Activated CD4-positive, alpha-beta T cell treated with anti-CD3 and anti-CD28 coated beads, Interleukin-2, amount 10 ng/mL, durations not matched to agents 7 days and 5 days (primary cell): ENCODE measurements at places on chromosomes 12 and 14.

DNA sequence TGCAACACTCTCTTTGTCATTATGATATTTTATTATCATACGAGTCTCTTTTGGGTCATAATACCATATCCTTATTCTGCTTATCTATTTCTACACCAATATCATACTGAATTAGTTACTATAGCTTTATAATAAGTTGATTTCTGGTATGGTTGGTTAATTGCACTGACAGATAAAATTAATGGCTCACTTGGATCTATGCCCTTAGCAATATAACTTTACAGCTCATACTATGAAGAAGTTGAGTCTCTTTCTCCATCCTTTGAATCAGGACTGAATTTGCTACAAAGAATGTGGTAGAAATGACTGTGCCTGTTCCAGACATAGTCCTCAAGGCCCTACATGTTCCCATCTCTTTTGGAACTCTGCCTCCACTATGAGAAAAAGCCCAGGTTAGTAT, 139.7 kb upstream of the DYRK2 start:
- no peak for DNase-seq

- DNase-seq = no peak
These were observed 28.0 kb downstream of the VPS37B start for GRCh38 chr12:122867691-122868461.

- DNase-seq = no peak
These were observed 471.6 kb upstream of the FOXG1 start for GRCh38 chr14:28294834-28295440.

DNA sequence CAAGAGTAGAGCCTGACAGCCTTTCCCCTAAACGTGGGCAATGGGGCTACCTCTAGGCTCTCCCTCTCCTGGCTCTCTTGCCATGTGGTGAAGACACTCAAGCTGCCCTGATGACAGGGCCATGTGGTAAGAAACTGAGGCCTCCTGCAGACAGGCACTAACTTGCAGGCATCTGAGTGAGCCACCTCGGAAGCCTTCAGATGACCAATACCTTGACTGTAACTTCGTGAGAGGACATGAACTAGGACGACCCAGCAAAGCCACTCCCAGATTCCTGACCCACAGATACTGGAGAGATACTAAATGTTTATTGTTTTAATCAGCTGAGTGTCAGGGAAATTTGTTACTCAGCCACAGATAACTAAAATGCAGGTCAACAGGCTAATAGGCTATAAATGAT, 96.4 kb downstream of the EFCAB11 start:
- no peak for DNase-seq
